ENCODE measurements at places on chromosomes 16 and 17.

GRCh38 chr16:2904922-2905240 is 6.8 kb upstream of the FLYWCH1 start:
- peak; percentile 0 for DNase-seq

DNA sequence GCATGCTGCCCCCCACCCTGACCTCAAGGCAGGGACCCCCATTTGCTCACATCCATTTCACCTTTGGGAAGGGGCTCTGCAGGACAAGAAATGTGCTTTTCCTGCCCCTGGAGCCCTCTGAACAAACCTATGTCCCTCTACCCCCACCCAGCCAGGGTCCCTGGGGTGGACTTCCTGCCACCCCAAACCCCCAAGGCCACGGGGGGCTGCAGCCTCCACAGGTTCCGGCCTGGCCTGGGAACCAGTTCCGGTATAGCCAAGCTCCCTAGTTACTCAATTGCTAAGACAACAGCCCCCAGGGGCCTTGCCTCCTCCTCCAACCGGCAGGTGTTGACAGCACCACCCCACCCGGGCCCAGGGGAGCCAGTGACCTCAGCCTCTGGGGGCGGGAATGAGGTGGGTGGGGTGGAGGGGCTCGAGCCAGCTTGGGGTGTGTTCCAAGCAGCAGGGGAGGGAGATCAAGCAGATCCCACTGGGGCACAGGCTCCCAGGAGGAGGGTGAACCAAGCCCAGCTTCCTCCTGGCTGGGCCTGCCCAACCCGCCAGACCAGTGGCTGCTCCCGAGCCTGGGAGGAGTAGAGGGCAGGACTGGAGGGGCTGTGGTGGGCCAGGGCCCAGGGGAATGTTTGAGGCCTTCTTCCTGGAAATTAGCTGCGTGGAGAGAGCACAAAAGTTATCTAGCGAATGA is 6.6 kb downstream of the PNMT start:
- no peak for DNase-seq

- no peak for DNase-seq
Observed at GRCh38 chr17:17105976-17106375, 63.7 kb downstream of the MPRIP start.

DNA sequence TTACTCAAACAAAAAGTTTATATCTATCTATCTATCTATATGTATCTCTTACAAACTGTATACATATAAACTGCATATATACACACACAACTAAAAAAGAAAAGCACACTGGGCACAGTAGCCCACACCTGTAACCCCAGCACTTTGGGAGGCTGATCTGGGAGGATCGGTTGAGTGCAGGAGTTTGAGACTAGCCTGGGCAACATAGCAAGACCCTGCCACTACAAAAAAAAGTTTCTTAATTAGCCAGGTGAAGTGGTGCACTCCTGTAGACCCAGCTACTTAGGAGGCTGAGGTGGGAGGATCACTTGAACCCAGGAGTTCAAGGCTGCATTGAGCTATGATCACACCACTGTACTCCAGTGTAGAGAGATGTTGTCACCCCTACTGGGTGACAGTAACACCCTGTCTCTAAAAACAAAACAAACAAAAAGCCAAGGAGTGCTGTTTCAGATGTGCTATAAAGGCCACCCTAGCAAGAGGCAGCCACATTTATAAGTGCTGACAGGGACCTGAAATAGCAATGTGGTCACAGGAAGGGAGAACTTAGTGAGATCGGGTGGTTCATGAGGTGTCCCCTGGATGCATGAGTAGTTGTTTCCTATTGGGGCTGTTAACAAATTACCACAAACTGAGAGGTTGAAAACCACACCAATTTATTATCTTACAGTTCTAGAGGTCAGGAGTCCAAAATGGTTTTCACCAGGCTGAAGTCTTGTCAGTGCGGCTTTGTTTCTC is 4.8 kb downstream of the CD2BP2 start:
- DNase-seq: peak; percentile 52

DNA sequence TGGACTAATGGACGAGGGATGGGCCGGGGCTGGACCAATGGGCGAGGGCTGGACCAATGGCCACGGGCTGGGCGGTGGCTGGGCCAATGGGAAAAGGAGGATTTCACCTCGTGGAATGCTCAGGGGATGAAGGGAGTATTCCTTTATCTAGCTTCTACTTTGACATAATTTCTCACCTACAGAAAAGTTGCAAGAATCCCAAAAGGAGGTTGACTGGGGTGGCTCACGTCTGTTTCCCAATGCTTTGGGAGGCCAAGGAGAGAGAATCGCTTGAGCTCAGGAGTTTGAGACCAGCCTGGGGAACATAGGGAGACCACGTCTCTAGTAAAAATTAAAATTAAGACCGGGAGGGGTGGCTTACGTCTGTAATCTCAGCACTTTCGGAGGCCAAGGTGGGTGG is 5.7 kb upstream of the FLYWCH1 start:
- no peak for DNase-seq

DNA sequence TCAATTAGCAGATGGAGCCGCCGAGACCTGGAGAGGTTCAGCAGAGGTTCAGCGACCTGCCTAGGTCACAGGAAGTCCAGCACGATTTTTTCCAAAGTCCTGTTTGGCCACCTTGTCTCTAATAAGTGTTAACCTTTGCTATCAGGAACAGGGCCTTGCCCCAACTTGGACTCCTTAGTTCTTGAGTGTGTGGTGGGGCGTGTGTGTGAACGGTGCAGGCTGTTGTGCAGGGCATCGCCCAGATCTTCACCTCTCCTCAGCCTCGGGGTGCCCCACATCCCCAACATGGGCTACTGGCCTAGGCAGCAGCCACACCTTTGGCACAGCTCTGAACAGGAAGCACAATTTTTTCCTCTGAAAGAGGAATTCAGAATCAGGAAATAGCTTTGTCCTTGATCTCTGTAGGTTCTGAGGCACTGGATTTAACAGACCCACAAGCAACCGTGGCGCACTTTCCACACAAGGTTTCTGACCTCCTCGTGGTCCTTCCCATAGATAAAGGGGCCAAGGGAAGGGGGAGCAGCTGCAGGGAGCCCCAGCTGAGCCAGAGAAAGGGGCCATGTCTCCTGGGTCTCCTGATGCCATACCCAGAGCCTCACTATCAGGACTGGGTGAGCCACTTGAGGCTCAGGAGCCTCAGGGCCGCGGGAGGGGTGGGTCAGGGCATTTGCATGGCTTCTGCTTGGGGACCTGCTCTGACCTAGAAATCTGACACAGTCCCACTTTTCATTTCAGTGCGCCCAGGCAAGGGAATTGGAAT is 10.4 kb downstream of the MPRIP start:
- DNase-seq: no peak

GRCh38 chr16:53886482-53887378 is 182.8 kb downstream of the FTO start:
- no peak for DNase-seq

- DNase-seq: peak; percentile 74
Observed at GRCh38 chr16:81444448-81445121, at the start of gene CMIP. TSS of gene CMIP (plus strand) at chr16:81444808.

DNA sequence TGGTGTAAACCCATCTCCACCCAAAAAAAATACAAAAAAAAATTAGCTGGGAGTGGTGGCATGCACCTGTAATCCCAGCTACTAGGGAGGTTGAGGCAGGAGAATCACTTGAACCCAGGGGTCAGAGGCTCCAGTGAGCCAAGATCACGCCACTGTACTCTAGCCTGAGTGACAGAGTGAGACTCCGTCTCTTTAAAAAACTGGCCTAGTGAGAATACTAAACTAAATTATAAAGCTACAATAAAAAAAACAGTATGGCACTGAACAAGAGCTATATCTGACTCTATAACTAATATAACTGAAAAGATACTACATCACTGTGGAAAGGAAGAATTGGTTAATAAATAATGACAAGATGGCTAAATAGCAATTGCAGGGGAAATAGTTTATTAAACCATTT is 6.4 kb downstream of the SMURF2 start:
- no peak for DNase-seq

- DNase-seq: no peak
Observed at GRCh38 chr16:86631444-86631843, 53.1 kb downstream of the FOXL1 start.
